ENCODE measurements at places on chromosomes 5 and 9.
A peak's percentile ranks its signal among the peaks of the same experiment; 100 is the strongest.

- peaks cover 10% of the 10 kb centered on the region for H3K27me3 ChIP-seq
- no peak for DNase-seq
- H3K4me3 ChIP-seq, result no peak overlapping the region
- no peaks in the 10 kb centered on the region for H3K4me1 ChIP-seq
These were observed 113.6 kb downstream of the EFNA5 start for GRCh38 chr5:107557051-107557658.

- peak overlapping the region; percentile 64 for H3K4me3 ChIP-seq
- H3K4me1 ChIP-seq, result peaks cover 7% of the 10 kb centered on the region
- no peak for DNase-seq
- no peak overlapping the region for H3K27ac ChIP-seq
- H3K27me3 ChIP-seq, result peaks cover 57% of the 10 kb centered on the region
These were observed 781 bp upstream of the COL23A1 start for GRCh38 chr5:178590924-178591423.

DNA sequence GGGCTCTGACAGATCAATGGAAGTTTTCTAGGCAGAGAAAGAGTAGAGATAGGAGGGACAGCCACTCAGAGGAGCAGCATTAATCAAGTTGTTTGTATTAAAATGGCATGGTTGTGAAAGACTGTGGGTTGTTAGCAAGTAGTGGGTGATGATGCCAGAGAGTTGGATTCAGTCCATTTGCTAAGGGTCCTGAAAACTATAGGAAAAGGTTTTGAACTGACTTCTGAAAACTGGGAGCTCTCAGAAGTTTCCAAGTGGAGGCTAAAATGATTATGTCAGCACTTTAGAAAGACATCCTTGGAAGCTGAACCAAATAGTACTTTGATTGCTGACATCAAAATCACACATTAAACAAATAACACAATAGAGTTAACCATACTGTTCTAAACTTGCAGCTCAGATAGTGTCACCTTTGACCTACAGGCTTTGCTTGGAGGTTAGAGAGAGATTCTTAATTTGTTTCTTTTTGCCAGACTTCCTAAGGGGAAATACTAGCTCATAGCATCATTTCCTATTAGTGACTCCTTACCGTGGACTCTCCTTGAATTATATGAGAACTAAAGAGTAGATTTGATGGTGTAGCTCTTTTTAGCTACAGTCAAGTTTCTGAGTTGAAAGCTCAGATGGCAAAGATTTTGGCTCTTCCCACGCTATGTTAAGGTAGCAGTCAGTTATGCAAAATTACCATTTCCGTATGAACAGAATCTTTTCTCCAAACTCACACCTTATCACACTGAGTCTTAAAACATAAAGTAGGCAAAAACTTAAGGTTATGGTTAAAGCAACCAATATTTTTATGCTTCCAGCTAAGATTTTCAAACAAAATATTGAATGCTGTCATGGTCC, 277.1 kb downstream of the NR3C1 start:
- peaks cover 2% of the 10 kb centered on the region for H3K4me1 ChIP-seq
- no peak overlapping the region for H3K4me3 ChIP-seq

DNA sequence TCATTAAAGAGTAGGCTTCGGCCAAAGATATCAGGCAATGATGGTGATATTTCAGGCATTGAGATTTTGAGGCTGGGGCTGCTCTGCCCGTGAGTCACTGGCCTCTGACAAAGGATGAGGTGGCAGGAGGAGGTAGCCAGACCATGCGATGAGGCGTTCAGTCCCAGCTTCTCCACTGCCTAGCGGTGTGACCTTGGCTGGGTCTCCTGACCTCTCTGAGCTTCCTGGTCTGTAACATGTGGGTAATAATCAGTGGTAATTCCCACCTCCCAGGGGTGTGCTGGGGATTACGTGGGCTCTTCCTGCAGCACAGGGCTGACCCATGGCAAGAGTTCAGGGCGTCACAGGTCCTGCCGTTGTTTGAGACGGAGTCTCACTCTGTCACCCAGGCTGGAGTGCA, 73.2 kb upstream of the RAPGEF1 start:
- no peak overlapping the region for H3K27ac ChIP-seq
- H3K36me3 ChIP-seq, result no peaks in the 10 kb centered on the region
- H3K4me3 ChIP-seq, result no peak overlapping the region
- no peaks in the 10 kb centered on the region for H3K4me1 ChIP-seq
- peaks cover 5% of the 10 kb centered on the region for H3K27me3 ChIP-seq
